ENCODE measurements at places on chromosomes 12 and 14.

- DNase-seq, result no peak
Measured at GRCh38 chr14:39060818-39061437, 42.1 kb downstream of the SEC23A start.

DNA sequence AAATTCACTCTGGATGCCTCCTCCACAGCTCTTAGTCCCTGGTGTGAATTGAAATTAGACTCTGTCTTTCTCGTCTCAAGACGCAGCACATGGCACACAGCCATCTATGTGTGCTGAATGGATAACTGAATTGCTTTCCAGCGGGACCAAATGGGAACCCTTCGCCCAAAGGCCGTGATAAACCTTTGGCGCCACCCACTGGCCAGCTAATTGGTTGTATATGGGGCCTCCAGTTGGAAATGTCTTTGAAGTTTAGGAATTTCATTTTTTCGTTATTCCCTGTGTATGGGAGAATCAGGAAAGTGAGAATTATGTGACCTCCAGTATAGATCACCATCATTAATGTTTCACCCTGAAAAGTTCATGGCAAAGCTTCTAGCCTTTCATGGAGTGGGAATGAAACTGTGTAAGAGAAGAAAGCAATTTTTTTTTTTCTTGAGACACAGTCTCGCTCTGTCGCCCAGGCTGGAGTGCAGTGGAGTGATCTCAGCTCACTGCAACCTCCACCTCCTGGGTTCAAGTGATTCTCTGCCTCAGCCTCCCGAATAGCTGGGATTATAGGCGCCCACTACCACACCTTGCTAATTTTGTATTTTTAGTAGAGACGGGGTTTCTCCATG, 9.8 kb upstream of the HSP90AA1 start:
- no peak for DNase-seq

- no peak for DNase-seq
Measured at GRCh38 chr14:100345711-100346110, 22.6 kb downstream of the SLC25A47 start.

- no peak for DNase-seq
Measured at GRCh38 chr14:96705422-96706092, 91.6 kb upstream of the VRK1 start.

DNA sequence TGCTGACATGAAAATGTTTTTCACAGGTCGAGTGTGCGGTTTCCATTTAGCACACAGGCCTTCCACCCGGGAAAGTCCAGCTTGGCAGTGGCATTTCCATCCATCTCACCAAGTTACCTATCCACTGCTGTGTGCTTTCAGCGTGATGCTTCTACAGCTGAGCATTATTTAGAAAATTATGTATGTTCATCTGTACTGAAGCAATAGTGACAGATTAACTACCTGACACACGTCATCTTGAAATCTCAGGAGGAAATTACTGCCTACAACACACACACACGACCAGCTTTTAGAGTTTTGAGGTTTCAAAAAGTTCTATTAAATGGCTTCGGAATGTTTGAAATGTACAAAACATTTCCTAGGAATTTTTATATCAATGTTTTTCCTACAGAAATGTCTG, 39.4 kb downstream of the IFNG-AS1 start:
- no peak for DNase-seq

GRCh38 chr14:32073537-32074189, 3.4 kb upstream of the ARHGAP5 start:
- peak; percentile 46 for DNase-seq

All from retinal pigment epithelial cell (primary cell).